Bronchial epithelial cell (primary cell): ENCODE measurements at places on chromosomes 2 and 18. TPM values are rescaled to one million over a fixed set of nuclear protein-coding genes. Genes with fewer than 3 reads are reported as not detected.
A peak's percentile ranks its signal among the peaks of the same experiment; 100 is the strongest.

- DNase-seq, result peak; percentile 13
Measured at GRCh38 chr2:129877795-129878775, 101.4 kb upstream of the RAB6C start.

DNA sequence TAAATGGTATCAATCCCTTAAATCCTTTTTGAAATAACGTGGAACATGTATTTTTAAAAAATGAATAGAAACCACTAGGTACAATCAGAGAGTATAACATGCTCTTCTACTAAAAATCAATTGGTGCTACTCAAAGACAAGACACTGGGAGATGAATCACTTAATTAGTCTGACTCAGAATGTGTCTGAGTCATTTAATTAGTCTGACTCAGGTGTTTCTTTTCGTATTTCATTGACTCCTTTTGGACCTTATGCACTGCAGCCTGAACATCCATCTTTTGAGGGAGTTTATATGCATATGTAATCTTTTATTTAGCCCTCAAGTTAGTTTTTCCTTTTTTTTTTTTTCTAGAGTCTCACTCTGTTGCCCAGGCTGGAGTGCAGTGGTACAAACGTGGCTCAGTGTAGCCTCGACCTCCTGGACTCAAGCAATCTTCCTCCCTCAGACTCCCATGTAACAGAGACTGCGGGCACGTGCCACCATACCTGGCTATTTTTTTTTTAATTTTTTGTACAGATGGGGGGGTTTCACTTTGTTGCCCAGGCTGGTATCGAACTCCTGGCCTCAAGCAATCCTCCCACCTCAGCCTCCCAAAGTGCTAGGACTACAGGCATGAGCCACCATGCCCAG lies 26.5 kb downstream of the PPP4R3B start:
- DNase-seq, result peak; percentile 87

GRCh38 chr18:12462242-12462641 lies 54.5 kb downstream of the PRELID3A start:
- no peak for DNase-seq

DNA sequence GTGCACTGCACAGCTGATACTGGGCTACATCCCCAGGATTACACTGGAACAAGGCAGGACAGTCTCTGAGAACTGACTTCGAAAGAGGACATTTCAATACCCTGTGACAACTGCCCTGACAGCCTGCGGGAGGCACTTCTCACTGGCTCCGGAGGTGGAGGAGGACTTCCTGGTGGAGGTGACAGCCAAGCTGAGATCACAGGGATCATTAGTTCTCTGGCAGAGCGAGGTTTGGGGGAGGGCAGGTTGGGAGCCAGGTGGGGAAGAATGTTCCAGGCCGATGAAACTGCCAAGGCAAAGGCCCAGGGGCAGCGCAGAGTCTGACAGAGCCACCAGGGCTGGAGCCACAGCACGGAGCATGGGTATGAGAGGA lies 28.0 kb upstream of the NPAS2 start:
- DNase-seq, result no peak

GRCh38 chr2:235553696-235554100 lies 59.9 kb downstream of the AGAP1 start:
- no peak for DNase-seq

DNA sequence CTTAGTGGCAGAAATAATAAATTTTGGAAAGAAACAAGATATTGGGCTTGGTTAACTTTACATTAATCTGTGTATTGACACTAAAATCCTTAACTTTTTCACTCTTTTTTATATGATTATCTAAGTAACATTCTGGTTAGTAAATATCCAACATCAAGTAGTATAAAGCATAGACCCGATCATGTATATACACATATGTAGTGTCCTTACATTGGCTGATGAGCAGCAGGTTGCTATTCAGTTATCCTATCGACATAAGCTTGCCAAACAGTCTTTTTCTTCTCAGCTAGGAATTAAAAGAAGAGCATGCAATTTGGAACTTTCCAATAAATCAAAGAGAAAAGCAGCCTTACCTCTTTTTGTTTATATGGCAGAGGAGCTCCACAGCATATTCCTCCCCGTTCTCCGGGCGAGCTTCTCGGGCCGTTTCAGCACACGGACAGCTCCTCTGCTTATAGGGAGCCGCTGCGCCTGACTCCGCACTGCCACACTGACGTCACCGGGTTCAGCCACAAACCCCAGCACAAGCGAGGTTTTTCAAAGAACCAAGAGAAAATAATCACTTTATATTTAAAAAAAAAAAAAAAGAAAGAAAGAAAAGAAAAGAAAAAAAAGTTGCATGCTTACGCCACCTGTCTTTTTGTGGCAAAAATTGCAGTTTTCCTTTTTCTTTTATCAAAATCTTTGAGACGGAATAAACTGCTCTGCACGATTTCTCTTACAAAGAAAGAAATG lies at the start of gene SCG2:
Gene SCG2 (minus strand): TSS at position 430 of the 735 bp plus-strand sequence. CDS start 3,079 bp downstream, outside the sequence.
- DNase-seq, result peak; percentile 63

GRCh38 chr2:234991793-234992192 lies 40.0 kb downstream of the SH3BP4 start:
- no peak for DNase-seq

GRCh38 chr2:233711312-233712008 lies 1.2 kb upstream of the UGT1A5 start:
- DNase-seq, result peak; percentile 60

- DNase-seq, result no peak
Measured at GRCh38 chr2:190443778-190444481, 35.8 kb downstream of the MFSD6 start.

DNA sequence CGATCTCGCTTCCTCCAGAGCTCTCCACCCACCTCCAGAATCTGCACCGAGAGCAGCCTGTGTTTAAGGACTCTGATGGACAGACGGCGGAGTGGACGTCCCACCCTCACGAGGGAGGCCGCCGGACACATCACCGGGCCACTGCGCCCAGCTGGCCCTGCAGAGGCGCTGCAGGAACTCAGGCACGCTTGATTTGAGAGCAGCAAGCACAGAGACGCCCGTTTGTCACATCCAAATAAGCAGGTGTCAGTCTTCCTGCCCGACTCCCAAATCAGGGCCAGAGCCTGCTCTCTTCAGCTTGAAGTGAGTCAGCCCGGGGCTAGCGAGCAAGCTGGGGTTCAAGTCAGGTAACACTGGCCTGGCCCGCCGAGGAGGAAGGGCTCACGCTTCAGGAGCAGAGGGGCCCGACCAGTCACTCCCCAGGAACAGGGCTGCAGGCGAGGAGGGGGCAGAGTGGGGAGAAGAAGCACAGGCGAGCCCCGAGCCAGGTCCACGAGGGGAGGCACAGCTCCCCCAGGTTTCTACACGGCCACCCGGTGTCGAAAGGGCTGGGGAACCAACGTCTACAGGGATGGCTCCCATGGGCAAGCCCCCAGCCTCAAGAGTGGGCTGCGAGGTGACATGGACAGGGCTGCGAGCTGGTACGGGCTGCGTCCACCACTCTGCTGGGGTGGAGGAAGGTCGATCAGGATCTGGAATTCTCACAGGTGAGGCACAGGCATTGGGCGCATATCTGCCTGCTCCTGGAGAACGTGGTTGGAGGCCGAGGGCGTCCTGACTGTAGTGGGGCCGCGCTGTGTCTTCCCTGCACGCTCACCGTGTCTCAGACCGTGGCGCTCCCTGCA lies 52.5 kb upstream of the CTDP1 start:
- no peak for DNase-seq

GRCh38 chr2:50263728-50264127 lies 768.2 kb downstream of the NRXN1 start:
- no peak for DNase-seq

DNA sequence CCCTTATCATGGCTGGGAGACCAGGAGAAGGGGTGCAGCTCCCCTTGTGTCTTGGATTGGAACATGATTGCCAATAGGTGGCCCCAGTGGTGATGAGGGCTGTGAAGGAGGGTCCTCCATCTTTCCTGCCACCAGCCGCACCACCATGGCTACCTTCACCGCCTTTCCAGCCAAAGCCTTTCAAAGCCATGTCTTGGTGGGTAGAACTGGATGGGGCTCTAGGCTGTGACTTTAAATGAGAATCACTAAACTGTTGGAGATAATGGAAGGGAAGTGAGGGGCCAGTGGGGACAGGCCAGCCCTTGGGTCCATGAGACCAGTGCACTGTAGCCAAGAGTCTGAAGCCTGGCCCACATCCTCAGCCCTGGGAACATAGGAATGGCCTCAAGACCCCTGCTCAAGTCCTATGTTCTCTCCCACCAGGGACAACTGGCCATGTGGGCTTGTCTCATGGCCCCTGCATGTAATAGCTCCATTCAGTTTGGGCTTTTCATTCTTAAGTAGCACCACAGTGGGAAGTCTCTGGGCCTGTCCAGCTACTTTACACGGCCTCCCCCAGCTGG lies 345.7 kb downstream of the DYSF start:
- DNase-seq, result no peak

DNA sequence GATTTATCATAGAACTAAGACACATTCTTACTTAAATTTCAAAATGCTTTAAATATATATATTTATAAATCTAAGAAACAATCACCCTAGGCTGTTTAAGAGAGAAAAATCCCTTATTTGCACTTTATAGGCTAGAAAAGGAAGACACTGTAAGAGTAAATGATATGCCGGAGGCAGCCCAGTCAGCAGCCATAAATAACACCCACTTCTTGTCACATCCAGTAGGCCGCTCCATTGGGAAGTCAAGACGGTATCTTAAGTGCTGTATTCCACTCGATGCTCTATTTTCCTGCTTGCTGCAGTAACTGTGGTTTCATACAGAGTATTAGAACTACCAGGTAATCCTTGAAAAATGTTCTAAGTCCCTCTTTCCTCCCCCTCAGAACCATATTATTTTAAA lies 57.9 kb downstream of the ABCA12 start:
- no peak for DNase-seq

DNA sequence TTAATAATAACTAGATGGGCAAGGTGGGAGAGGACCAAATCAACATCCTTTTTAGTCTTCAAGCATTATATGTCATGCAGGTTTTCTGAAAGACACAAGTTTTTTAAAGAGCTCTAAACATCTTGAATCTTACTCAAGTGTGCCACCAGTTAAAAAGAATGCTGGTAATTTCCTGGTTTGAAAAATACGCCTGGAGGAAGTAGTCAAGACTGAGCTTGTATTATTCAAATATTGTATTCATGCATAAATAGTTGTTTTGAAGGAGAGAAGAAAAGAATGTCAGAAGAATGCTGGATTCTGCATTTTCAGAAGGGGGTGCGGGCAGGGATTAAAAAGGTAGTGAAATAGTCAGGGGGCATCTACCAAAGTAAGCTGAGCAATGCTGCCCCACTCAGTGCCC lies 90.7 kb downstream of the WDPCP start:
- DNase-seq, result peak; percentile 65

GRCh38 chr2:20080839-20081415 lies 29.5 kb upstream of the LAPTM4A start:
- DNase-seq, result no peak

- DNase-seq, result no peak
Measured at GRCh38 chr2:121319941-121320340, 34.9 kb upstream of the TFCP2L1 start.

- DNase-seq, result no peak
Measured at GRCh38 chr2:217494557-217494956, 508.2 kb downstream of the TNS1 start.

- DNase-seq, result peak; percentile 34
Measured at GRCh38 chr2:18552351-18553077, 7.9 kb downstream of the RDH14 start.

DNA sequence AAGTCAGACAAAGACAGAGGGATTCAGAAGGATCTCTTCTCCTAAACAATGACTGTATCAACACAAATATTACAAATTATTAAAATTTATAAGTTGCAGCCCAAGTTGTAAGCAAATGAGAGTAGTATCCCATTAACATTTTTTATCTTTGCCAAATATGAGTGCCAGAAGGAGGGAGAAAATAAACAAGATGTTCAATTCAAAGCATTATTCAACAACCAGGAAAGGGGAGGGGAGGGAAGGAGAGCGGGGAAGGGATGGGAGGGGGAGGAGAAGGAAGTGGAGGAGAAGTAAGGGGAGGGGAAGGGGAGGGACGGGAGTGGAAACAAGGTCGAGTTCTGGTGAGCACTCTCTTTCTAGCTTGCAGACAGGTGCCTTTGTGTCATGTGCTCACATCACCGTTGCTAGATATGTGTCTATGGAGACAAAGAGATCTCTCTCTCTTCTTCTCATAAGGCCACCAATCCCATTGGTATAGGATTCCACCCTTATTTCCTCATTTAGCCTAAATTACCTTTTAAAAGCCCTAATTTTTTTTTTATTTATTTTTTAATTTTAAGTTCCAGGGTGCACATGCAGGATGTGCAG lies 679.6 kb upstream of the CHAC2 start:
- DNase-seq, result no peak

- peak; percentile 45 for DNase-seq
Measured at GRCh38 chr18:65091744-65092329, 659.0 kb upstream of the CDH7 start.

DNA sequence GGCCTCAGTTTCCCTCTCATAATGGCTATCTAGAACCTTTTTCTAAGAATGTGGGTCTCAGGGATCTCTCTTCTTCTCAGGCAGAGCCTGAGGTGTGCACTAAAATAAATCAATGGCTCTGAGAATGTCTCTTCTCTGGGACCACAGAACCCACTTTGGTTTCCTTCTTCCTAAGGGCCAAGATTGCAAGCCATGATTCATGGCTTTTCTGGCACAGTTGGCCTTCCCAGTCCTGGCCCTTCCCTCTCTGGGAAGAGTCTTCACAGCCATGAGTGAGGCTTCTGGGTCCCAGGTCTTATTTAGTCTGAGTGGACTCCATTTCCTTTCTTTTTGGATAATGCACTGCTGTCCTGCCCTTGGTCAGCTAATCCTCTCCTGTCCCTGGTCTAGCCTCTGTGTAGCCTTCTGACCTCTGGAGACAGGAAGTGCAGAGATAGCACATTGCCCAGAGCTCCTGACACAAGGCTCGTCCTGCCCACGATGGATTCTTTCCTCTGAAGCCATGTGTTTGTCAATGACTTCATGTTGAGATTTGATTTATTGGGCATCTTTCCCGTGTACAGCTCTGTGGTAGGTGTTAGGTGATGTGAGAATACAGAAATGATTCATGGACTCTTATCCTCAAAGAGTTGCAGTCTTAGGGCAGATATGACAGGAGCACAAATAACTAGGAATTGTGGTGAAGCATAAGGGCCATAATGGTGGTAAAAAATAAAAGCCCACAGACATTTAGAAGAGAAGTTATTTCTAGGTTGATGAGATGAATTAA lies 245.0 kb downstream of the CLIP4 start:
- DNase-seq, result no peak

- no peak for DNase-seq
Measured at GRCh38 chr2:557635-558301, 119.4 kb downstream of the TMEM18 start.

DNA sequence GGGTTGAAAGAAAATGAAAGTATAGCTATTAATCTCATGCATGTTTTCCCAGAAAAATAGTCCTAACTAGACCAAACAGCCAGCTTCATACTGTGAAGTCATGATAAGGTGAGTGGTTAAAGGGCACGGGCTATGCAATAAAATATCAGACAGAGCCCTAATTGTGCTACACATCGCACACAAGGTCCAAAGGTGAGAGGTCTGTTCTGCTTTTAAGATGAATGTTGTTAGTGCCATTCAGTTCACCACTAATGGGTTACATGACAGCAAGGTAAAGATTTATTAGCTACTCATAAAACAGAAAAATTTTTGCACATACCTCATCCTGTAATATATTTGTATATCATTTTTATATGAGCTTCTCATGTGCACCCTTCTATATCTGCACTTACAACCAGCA lies 105.0 kb upstream of the STK17B start:
- DNase-seq, result no peak

ACADL gene
- 0.26 and 0.38 TPM in 2 replicates for total RNA-seq

MSTN gene
- total RNA-seq, result under 0.01 TPM in 1 of 2 replicates, not detected in the other

IL18R1 gene
- total RNA-seq, result 5.3 and 11.5 TPM in 2 replicates

ATP6V1C2 gene
- 0.26 and 0.90 TPM in 2 replicates for total RNA-seq

PLB1 gene
- total RNA-seq, result 1.5 and 1.6 TPM in 2 replicates
